ENCODE measurements at places on chromosomes 6 and 20.
A peak's percentile ranks its signal among the peaks of the same experiment; 100 is the strongest.

- DNase-seq: no peak
Measured at GRCh38 chr6:20840675-20841074, 306.4 kb downstream of the CDKAL1 start.

- peak; percentile 79 for DNase-seq
Measured at GRCh38 chr6:166333172-166333995, 9.0 kb downstream of the SFT2D1 start.

- peak; percentile 10 for DNase-seq
Measured at GRCh38 chr6:71420095-71420692, 131.6 kb downstream of the OGFRL1 start.

DNA sequence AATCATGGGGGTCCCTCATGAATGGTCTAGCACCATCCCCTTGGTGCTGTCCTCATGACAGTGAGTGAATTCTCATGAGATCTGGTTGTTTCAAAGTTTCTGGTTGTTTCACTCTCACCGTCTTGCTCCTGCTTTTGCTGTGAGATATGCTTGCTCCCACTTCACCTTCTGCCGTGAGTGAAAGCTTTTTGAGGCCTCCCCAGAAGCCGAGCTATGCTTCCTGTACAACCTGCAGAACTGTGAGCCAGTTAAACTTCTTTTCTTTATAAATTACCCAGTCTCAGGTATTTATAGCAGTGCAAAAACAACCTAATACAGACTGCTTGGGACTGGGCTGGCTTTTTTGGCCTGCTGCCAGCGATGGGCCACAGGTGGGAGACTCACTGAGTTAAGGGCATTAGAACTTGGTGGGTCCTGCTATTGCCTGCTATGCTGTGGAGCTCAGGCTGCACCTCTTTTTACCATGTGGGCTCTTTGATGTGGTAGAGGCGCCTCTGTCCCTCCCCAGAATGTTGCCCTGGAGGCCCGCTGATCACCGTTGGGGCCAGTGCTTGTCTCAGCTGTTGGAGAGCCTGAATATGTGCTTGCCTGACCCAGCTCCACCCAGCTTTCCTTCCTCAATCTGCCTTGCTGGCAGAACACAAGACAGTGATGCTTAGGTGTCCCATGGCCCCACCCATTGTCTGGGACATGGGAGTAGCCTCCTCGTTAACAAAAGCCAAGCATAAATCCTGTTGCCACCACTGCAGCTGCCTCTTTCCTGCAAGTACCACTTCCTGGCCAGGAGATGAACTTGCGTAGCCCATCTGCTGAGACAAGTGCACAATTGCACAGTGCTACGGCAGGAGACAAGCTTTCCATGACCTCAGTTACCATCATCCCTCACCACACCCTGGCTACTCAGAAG lies 47.1 kb downstream of the IGF2R start:
- DNase-seq: no peak

GRCh38 chr6:74969591-74970267 lies 236.1 kb downstream of the COL12A1 start:
- no peak for DNase-seq

GRCh38 chr6:115270953-115271352 lies 789.7 kb downstream of the FRK start:
- no peak for DNase-seq

- no peak for DNase-seq
Measured at GRCh38 chr6:114955363-114955762, 612.5 kb upstream of the HS3ST5 start.

GRCh38 chr20:60411813-60412212 lies 453.6 kb downstream of the CDH26 start:
- DNase-seq: no peak

DNA sequence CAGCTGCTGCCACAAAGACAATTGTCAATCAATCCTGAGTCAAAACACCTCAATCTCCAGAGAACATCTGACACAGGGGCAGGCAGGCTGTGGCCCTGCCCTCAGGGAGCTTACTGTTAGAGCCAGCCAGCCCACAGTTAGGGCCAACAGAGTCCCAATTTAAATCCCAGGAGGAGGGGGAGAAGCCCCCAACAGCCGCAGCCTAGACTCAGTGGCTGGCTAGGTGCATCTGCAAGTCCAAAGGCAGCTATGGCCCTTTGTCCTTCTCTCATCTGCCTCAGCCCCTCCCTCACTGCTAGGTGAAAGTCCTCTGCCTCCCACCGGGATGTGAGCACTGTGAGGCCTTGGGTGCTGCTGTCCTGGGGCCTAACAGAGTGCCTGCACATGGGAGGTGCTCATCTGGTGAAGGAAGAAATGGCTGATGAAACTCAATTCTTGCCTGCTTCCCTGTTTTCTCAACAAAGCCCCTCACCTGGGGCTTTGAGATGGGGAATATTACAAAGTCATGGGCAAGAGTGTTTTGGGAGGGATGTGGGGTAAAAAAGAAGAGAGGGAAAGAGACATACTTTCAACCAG lies 33.7 kb upstream of the VEGFA start:
- no peak for DNase-seq

GRCh38 chr6:98416027-98416426 lies 418.3 kb upstream of the POU3F2 start:
- DNase-seq: no peak

- DNase-seq: no peak
Measured at GRCh38 chr6:126873791-126874190, 244.7 kb upstream of the RSPO3 start.

DNA sequence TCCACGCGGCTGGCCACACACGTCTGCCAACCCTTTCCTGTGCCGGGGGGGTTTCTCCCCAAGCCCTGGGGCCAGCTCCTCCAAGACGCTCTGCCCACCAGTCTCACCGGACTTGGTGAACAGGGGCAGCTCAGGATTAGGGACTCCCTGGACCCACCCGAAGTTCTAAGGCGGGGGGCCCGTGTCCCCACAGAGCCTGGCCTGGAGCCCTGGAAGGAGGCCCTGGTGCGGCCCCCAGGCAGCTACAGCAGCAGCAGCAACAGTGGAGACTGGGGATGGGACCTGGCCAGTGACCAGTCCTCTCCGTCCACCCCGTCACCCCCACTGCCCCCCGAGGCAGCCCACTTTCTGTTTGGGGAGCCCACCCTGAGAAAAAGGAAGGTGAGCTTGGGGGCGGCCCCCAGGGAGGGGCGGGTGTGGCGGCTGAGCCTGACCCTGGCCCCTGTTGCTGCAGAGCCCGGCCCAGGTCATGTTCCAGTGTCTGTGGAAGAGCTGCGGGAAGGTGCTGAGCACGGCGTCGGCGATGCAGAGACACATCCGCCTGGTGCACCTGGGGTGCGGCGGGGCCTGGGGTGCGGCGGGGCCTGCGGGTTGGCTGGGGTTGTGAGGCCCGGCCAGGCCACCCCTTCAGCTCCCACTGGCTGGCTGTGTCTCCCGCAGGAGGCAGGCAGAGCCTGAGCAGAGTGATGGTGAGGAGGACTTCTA lies 2.3 kb downstream of the SLC2A4RG start:
- peak; percentile 13 for DNase-seq

DNA sequence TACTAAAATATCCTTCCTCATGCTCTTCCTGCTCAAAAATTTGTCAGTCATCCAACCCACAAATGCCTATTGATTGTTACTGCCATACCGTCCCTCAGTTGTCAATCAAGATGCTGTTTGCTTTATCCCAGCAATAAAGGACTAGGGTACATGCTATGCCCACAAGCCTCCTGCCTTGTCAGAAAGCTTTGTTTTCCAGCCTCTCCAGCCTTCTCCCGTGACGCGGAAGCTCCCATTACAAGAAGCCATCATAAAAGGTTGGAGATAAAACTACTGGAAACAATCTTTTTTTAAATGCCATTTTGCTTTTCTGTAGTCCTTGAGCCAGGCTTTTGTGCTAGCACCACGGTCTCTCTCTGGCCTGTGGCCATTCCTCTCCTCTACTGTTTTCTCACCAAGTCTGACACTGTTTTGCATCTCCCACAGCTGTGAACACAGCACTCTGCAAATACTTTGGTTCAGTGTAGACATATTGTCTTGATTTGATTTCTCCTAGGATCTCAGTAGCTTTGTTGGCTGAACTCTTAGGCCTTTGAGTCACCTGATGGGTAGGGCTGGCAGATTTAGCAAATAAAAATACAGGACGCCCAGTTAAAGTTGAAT lies 495.7 kb upstream of the JARID2 start:
- DNase-seq: no peak

GRCh38 chr20:32509639-32510066 lies 75.5 kb downstream of the NOL4L start:
- DNase-seq: no peak

DNA sequence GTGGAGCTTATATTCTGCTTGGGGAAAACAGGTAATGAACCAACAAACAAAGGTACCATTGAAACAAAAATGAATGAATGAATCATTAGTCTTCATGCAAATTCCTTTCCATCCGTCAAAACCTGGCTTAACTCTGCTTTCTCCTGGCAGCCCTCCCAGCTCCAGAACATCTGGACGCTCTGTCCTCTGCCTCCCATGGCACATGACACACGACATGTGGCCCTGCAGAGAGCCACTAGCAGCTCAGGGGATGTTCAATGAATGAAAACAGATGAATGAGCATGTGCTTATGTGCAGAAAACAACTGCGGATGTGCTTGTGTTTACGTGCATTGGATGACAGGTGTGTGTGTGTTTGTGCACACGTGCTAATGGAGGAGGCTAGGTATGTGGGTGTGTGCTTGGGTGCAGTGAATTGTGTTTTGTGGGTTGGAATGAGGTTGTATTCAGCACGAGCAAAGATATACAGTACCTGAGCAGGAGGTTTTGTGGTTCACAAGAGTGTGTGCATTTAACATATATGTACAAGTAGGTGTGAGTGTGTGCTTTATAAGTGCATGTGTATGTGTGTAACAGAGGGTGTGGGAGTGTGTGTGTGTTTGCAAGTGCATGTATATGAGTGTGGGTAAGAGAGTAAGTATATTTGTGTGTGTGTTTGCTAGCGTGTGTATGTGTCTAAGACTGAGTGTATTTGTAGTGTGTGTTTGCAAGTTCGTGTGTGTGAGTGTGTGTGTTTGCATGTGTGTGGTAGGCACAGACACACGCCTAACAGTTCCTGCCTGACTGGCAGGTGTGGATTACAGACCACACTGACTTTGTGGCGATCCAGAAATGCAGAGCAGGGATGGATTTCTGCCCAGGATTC lies 374.1 kb upstream of the SULF2 start:
- DNase-seq: no peak

DNA sequence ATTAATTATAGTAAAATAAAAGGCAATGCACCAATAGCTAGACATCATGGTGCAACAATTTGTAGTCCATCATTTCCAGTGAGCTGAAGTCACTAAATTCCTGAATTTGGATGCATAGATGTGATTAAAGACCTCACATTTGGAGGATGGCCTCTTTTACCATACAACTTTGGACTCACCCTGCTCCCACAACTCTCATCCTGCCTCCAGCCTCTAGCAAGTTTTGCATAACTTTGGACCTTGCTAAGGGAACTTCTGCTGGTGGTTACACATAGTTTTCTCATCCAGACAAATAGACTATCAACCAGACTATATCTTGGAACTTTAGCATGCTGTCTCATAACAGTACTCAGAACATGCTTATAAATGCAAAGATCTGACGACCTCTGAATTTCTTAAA lies 12.8 kb upstream of the ELOVL2 start:
- DNase-seq: no peak
